Tongue (tissue), 3 donors: ENCODE measurements at places on chromosomes 7 and 10. TPM values are rescaled to one million over a fixed set of nuclear protein-coding genes. Genes with fewer than 3 reads are reported as not detected.

- no peak for DNase-seq
These were observed 1324.7 kb downstream of the GATA3 start for GRCh38 chr10:9379183-9379582.

- no peak for DNase-seq
These were observed 46.5 kb downstream of the TSPAN15 start for GRCh38 chr10:69497611-69498390.

- DNase-seq = no peak
These were observed at the start of gene TDRD1 for GRCh38 chr10:114179148-114179547. TDRD1 (plus strand) TSS chr10:114179353; CDS start chr10:114187832, 8,479 bp downstream.

DNA sequence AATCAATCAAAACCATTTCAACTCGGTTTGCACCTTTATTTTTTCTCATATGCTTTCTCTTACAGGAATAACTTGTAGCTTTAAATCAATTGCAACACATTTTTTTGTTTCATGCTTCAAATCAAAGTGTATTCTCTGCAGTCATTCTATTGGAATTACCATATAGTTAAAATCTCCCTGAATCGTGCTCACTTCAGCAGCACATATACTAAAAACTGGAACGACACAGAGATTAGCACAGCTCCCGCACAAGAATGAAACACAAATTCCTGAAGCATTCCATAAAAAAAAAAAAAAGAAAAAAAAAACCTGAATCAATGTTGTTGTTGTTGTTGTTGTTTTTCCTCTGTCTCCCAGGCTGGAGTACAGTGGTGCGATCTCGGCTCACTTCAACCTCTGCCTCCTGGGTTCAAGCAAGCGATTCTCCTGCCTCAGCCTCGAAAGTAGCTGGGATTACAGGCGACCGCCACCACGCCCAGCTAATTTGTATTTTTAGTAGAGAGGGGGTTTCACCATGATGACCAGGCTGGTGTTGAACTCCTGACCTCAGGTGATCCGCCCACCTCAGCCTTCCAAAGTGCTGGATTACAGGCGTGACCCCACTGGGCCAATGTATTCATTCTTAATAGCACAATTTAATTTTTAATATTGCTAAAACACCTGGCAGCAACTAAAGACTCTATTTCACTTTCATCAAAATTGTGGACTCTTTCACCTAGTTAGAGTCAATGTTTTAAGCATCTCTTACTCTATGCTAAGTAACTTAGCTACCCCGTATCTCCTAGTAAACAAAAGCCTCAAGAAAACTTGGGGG lies 26.3 kb downstream of the ANKRD61 start:
- DNase-seq = no peak

GRCh38 chr7:74398426-74398825 lies 55.3 kb upstream of the GTF2IRD1 start:
- no peak for DNase-seq

- DNase-seq = no peak
These were observed 182.2 kb upstream of the FZD1 start for GRCh38 chr7:91082038-91082437.

DNA sequence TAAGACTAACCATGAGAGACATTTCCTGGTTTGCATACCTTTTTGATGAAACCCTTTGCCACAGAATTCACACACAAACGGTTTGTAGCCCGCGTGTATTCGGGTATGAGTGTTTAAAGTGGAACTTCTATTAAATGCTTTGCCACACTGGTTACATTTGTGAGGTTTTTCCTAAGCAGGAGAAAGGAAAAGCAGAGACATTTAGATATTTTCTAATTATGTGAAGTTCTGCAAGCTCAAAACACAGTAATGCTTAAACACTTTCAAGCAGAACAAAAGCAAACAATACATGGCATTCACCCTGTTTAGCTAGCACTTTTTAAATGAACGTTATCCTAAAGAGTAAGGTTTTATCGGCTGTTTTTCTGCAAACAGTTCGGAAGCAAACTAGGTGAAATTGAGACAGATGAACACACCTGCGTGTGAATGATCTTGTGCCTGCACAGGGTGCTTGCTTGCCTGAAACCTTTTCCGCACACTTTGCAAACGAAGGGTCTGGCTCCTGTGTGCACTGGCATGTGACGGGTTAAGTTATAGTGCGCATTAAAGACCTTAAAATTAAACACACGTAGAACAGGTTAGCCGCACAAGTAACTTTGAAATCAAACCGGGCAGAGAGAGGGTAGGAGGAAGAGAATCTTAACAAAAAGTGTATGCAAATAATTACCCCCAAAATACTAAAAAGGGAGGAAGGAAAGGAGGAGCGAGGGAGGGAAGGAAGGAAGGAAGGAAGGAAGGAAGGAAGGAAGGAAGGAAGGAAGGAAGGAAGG lies 1.6 kb downstream of the FEZF1 start:
- no peak for DNase-seq

DNA sequence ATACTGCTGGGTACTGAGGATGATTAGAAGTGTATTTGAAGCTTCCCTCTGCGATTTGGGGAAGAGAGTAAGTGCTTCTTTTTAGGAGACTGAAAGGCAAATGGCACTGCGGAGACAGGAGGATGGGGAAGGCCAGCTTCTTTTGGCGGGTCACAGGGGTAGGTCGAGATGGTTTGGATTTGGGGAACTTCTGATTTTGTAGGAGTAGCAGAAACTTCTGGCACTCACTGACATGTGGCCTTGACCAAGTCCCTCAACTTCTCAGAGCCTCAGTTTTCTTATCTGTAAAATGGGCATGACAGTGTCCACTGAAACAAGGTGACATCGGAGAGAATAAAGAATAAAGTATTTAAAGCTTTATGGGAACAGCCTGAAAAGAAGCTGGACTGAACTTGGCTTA lies 59.8 kb upstream of the WDR11 start:
- DNase-seq = no peak

GRCh38 chr10:821322-821721 lies 110.2 kb downstream of the LARP4B start:
- DNase-seq = no peak

- peak; percentile 50 for DNase-seq
These were observed 372 bp upstream of the TMEM130 start for GRCh38 chr7:98870121-98870651.

DNA sequence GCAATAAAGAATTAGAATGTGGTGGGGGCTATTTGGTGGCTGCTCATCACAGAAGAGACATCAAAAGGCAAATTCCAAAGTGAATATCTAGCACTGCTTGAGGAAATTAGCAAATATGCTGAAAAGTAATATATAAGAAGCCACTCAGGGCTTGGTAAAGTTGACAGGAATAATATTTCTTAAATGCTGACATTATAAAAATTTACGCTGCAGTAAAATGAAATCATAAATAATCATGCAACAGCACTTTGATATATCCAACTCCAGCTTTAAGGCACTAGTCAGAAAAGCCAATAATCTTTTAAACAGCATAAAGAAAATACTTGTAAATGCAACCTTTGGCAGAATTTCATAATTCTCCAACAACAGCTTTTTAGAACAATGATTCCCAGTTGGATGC lies 36.9 kb downstream of the DNAJC12 start:
- DNase-seq = no peak

GRCh38 chr7:55065079-55065478 lies 46.3 kb downstream of the EGFR start:
- DNase-seq = no peak

DNA sequence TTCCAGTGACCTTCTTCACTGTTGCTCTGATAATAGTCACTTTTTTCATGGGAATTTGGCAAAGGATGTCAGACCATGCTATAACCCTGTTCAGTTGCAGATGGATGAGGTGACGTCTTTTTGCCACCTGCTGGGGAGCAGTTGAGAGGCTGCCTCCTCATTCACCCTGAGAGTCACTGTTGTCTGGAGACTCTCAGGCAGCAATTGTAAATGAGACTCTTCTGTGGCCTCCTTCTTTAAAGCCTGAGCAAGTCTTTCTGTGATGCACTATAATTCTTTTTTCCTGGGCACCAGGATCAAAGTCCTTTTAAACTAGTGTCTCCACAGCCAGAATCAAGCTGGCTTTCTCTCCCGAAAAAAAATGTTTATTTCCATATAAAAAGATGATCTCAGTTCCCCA lies 345.1 kb downstream of the ARL4A start:
- DNase-seq = peak; percentile 45

- DNase-seq = peak; percentile 24
These were observed 288.2 kb downstream of the TWIST1 start for GRCh38 chr7:18828994-18829857.

- DNase-seq = no peak
These were observed 37.4 kb downstream of the AVL9 start for GRCh38 chr7:32532716-32533115.

DNA sequence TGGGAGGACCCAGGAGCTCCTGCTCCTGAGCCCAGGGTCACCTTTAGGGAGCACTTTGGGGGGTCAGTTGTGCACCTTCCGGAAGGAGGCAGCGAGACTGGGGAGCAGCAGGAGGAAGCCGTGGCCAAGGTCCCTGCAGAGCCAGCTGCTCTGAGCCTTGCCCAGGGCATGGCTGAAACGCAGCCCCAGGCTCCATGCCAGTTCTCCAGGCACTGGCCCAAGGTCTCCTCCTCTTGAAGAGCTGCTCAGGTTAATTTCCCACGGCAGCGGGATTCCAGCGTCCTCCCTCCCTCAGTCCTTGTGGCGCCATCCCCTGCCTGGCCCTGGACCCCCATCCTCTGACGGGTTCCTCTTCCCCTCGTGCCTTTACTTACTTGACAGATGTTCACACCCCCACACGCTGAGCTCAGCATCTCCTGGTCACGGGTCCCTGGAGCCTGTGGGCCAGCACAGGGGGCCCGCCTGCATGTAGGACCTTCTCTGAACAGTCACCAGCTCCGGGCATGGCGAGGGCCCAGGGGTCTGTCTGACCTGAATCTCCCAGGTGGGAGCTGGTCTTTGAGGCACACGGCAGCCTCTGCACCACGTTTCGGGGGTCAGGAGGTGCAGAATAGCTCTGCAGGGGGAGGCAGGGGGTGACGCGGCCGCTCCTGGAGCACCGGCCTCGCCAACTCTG lies 16.7 kb upstream of the CFAP46 start:
- DNase-seq = peak; percentile 28

DNA sequence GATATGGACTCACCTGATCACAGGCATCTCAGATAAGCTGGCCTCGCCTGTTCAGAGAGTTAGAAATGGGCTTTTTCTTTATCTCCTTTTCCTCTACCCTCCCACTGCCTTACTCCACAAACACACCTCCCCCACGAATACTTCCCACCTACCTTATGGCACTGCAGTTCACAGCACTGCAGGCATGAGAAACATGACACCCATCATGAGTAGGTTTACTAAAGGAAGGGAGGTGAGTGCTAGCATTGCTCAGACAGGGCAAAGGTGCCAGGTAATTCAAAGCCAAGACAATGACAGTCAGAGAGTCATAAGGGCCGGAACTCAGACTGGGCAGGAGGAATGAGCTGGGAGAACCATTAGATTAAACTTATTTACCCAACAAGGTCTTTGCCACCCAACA lies 220.6 kb downstream of the FAM107B start:
- DNase-seq = no peak

DNA sequence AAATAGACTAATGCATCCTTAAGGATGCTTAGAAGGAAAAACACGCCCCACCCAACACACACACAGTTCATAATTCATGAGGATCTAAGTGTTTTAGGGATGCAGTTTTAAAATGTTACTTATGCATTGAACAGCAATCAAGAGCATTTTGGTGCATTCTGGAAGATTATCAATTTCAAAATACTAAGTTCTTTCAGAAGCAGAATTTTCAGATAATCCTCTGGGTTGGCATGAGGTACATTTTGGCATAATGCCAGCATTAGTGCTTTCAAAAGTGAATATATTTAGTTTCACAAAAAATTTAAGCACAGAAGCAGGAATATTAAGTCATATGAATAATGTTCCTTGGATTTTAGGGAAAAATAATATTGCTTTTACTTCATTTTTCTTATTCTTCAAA lies 937.1 kb downstream of the REEP3 start:
- DNase-seq = peak; percentile 5

DNA sequence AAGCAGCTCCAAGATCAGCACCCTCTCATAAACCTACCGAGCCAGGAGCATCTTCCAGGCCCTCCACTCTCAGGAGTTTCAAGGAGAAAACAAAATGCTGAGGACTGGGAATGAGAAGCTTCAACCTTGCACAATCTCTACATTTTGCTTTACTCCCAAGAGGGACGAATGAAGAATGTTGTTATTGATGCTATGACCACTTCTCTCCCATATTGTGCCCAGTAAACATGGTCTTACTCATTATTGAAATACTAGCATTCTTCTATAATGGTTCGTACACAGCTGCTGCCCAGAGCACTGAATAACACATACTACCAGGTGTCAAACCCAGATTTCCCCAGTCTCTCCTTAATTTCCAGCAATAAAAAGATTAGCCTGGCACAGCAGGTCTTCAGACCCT lies 63.4 kb upstream of the BET1 start:
- DNase-seq = no peak

DNA sequence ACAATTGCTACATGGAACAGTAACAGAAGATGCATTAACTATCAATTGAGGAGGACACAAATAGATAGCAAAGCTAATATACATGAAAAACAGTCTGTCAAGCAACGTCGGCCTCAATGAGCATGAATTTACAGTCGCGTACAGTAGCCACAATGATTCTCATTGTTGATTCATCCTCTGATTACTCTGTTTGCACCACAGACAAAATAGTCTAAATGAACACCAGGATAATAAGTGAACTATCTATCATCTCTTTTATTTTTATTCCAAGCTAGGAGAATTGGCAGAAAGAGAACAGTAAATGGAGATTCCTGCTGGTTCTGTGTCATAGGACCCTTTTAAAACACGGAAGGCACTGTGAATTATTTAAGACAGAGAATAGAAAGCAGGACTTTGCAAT lies 108.5 kb downstream of the EVX1 start:
- DNase-seq = no peak

GRCh38 chr10:122057841-122058413 lies 69.0 kb downstream of the TACC2 start:
- DNase-seq = no peak

The MYO1G gene
- total RNA-seq = 1.9 TPM

The FAM131B gene
- 1.5 TPM for total RNA-seq

The NRBF2 gene
- 21.0 TPM for total RNA-seq

The PPP1R3C gene
- 540 TPM for total RNA-seq

The TMEM196 gene
- total RNA-seq = not detected

The EXOSC1 gene
- 22.5 TPM for total RNA-seq

The GTF2IRD2 gene
- 12.4 TPM for total RNA-seq

The AEBP1 gene
- total RNA-seq = 51.1 TPM

The OR9A2 gene
- 0.41 TPM for total RNA-seq

The PIP gene
- 11.3 TPM for total RNA-seq

The TSPAN13 gene
- 33.8 TPM for total RNA-seq

The AKR1C2 gene
- total RNA-seq = 2.8 TPM

The OR2A12 gene
- not detected for total RNA-seq

The GOT1 gene
- 46.3 TPM for total RNA-seq

The RADIL gene
- 7.3 TPM for total RNA-seq

The TWNK gene
- total RNA-seq = 6.6 TPM

The TMEM229A gene
- not detected for total RNA-seq
